Sigmoid colon (tissue), 7 donors: ENCODE measurements at places on chromosomes 12 and 14.

GRCh38 chr14:65599375-65599774 is 186.8 kb downstream of the FUT8 start:
- no peaks in the 10 kb centered on the region for H3K27me3 ChIP-seq
- H3K4me1 ChIP-seq, result peaks cover 9% of the 10 kb centered on the region
- no peaks in the 10 kb centered on the region for H3K36me3 ChIP-seq
- DNase-seq, result no peak

GRCh38 chr12:45289245-45290215 is 73.6 kb downstream of the ANO6 start:
- no peaks in the 10 kb centered on the region for H3K4me1 ChIP-seq
- no peak for DNase-seq
- H3K4me3 ChIP-seq, result no peak overlapping the region
- H3K36me3 ChIP-seq, result no peaks in the 10 kb centered on the region
- H3K27ac ChIP-seq, result peak overlapping the region; percentile 78

- no peak overlapping the region for H3K27ac ChIP-seq
- no peak overlapping the region for H3K4me3 ChIP-seq
- H3K4me1 ChIP-seq, result peaks cover 6% of the 10 kb centered on the region
- H3K36me3 ChIP-seq, result no peaks in the 10 kb centered on the region
- no peak for DNase-seq
Measured at GRCh38 chr12:16148938-16149337, 128.5 kb downstream of the SLC15A5 start.

- H3K4me3 ChIP-seq, result no peak overlapping the region
- H3K36me3 ChIP-seq, result no peaks in the 10 kb centered on the region
- H3K27me3 ChIP-seq, result no peaks in the 10 kb centered on the region
- no peak overlapping the region for H3K27ac ChIP-seq
Measured at GRCh38 chr14:48435221-48435620, 759.8 kb upstream of the MDGA2 start.

DNA sequence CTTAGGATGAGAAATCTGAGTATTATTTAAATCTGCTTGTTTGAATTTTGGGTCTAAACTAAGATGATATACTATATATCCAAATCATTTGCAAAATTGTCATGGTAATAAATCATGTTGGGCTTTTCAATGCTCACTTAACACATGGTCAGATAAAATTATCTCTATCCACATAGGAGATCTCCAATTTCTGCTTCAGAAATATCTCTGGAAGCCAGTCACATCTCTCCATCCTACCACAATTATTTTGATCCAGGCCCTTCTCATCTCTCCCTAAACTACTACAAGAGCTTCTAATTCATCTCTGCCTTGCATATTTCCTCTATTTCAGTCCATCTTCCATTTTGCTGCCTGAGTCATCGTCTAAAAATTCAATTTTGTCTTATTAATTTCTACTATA is 3.8 kb downstream of the DCN start:
- no peak for DNase-seq
- H3K27ac ChIP-seq, result peak overlapping the region; percentile 75
- H3K36me3 ChIP-seq, result no peaks in the 10 kb centered on the region
- peak overlapping the region; percentile 40 for H3K4me3 ChIP-seq
- H3K4me1 ChIP-seq, result peaks cover 27% of the 10 kb centered on the region

- DNase-seq, result peak; percentile 77
- H3K27ac ChIP-seq, result no peak overlapping the region
- H3K27me3 ChIP-seq, result no peaks in the 10 kb centered on the region
- H3K4me3 ChIP-seq, result no peak overlapping the region
Measured at GRCh38 chr14:68695326-68695768, 97.5 kb downstream of the ZFP36L1 start.

- no peaks in the 10 kb centered on the region for H3K27me3 ChIP-seq
- H3K36me3 ChIP-seq, result no peaks in the 10 kb centered on the region
- no peak for DNase-seq
- H3K4me1 ChIP-seq, result no peaks in the 10 kb centered on the region
- H3K4me3 ChIP-seq, result no peak overlapping the region
- H3K27ac ChIP-seq, result no peak overlapping the region
Measured at GRCh38 chr12:48508987-48509386, 16.4 kb upstream of the OR8S1 start.

DNA sequence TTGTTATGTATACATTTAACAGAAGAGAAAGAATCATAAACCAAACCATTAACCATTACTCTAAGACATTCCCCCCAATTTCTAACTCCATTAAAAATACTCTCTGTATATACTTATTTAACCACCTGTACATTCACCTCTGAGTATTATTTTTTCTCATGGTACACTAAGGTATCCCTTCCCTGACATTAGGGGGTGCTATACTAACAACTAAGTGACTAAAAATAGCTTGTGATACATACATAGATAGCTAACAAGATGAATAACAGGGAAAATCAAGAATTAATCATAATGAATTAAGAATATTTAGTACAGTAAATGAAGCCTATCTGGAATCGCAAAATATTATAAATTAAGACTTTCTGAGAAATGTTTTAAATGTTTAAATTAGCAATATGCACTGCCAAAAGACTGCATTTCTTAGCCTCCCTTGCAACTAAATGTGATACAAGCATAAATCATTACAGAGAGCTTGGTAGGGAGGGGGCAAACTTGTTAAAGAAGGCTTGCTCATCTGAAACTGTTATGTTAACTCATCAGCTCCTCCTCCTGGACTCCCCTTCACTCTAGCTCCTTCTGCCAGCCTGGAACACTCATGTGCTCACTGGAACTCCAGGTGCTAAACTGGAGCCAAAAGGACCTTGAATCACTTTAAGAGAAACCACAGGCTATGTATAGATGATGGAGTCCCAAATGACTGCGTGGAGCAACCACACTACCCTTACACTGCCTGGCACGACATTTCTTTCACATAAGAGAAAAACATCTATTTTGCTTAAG is 14.9 kb downstream of the C2CD5 start:
- no peaks in the 10 kb centered on the region for H3K27me3 ChIP-seq
- DNase-seq, result no peak
- H3K27ac ChIP-seq, result no peak overlapping the region
- H3K4me1 ChIP-seq, result peaks cover 14% of the 10 kb centered on the region

DNA sequence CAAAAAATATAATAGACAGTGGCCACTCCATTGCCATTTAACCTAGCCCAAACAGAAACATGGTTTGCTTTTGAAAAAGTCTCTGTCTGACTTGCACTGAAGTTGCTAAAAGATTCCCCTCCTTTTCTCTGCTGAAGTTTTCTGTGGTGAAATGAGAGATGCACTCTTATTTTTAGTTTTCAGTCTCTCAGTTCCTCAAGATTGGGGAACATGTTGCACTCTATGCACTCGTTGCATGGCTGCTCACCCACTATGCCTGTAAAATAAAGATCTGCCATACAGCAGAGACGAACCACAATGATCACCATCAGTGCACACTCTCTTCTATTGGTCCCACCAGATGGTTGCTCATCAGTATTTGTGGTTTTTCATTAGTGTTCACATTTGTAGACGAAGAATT is 13.1 kb upstream of the DAAM1 start:
- no peak for DNase-seq
- no peaks in the 10 kb centered on the region for H3K27me3 ChIP-seq
- H3K4me1 ChIP-seq, result peaks cover 7% of the 10 kb centered on the region
- H3K4me3 ChIP-seq, result no peak overlapping the region
- H3K36me3 ChIP-seq, result no peaks in the 10 kb centered on the region

DNA sequence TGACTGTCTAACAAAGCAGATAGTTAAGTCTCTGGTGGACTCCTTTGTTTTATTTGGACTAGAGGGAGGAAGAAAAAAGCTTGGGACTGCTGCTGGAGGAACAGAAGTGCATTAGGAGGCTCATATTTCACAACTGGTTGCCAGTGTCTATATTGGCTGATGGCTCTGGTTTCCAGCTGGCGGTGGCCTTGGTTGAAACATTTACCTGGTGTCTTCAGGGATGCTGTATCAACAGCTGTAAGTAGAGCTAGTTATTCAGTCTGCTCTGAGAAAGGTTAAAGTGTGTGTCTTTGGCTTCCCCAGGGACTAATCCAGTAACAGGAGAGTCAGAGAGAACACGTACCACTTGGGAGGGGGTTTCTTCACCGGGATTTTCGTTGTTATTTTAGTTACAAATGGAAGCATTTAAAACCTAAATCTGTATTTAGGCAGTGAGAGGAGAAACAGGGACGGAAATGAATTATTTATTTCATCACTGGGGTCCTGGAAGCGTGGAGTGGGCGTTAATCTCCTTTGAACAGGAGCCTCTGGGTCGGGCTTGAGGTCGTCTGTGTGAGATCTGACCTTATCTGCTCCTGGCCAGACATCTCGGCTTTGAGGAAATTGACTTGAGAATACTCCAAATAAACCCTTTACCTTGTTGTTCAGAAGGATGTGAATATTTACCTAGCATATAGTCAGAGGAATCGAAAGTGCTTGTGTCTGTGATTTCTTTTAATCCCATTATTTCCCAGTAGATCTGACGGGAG is 149.9 kb downstream of the NRXN3 start:
- no peak overlapping the region for H3K27ac ChIP-seq
- no peaks in the 10 kb centered on the region for H3K27me3 ChIP-seq
- H3K4me1 ChIP-seq, result no peaks in the 10 kb centered on the region

- DNase-seq, result no peak
- no peaks in the 10 kb centered on the region for H3K36me3 ChIP-seq
- H3K4me1 ChIP-seq, result no peaks in the 10 kb centered on the region
- H3K27ac ChIP-seq, result no peak overlapping the region
- H3K27me3 ChIP-seq, result no peaks in the 10 kb centered on the region
- no peak overlapping the region for H3K4me3 ChIP-seq
Measured at GRCh38 chr14:101047326-101047725, 143.8 kb upstream of the RTL1 start.

DNA sequence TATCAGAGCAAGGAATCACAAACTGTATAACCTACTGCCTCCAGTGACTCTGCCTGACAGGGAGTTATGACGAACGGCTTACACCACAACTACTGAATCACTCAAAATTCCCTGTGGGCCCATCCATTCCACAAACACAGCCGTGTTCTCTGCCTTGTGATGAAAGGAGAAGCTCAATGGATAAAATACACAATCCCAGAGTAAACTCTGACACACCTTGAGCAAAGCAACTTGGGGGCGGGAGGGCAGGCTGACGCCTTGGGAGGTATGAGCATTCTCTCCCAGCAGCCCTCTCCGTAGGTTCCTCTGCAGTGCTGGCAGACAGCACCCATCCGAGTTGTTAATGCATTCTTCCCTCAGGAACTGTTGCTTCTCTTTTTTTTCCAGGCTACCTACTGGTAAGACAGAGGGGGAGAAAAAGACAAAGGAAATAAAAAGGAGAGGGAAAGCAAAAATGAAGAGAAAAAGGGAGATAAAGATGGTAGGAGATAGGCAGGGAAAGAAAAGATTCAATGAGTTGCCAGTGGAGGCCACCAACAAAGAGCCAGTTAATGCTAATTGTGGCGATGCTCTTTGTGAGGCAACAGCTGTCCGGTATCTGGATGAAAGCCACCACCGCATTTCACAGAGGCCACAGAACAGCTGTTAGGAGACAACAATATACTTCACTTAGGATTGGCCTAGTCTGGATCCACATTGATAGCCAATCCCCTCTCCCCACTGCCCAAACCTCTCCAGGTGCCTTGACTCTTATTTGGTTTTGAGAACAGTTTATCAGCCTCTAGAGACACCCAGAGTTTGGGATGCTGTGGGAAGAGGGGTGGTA is 4.7 kb upstream of the DIO2 start:
- H3K27me3 ChIP-seq, result peaks cover 2% of the 10 kb centered on the region
- no peak overlapping the region for H3K27ac ChIP-seq
- no peak overlapping the region for H3K4me3 ChIP-seq
- H3K4me1 ChIP-seq, result no peaks in the 10 kb centered on the region
- no peaks in the 10 kb centered on the region for H3K36me3 ChIP-seq
- DNase-seq, result no peak
